Left lobe of liver (tissue), 2 donors: ENCODE measurements at places on chromosomes 3 and 15.
A peak's percentile ranks its signal among the peaks of the same experiment; 100 is the strongest.

- DNase-seq = no peak
These were observed 29.2 kb downstream of the SENP8 start for GRCh38 chr15:72147418-72147817.

GRCh38 chr15:66943456-66944095 is 121.8 kb upstream of the SMAD3 start:
- no peak for DNase-seq

DNA sequence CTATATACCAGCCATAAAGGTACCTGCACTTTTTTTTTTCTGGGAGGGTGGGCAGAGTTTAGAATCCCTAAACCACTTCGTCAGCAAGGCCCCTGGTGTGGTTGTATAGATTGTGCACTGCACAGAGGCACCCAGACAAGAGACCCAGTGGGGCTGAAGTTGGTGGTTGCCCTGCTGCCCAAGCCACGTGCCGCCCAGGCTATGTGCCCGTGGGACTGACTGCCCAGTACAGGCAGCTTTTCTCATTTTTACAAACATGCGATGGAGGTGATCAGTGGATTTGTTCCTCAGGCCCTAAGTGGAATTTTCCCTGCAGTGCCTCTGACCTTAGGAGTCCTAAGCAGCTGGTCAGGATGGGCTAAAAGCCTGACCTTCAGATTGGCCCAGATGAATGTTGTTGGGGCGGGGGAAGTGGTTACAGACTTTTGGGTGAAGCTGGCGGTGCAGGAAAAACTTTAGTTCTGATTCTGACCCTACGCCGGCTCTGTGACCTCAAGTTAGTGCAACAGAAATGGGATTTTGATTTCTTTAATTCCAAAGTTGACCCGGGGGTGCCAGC is 34.9 kb upstream of the LIMD1 start:
- DNase-seq = no peak

DNA sequence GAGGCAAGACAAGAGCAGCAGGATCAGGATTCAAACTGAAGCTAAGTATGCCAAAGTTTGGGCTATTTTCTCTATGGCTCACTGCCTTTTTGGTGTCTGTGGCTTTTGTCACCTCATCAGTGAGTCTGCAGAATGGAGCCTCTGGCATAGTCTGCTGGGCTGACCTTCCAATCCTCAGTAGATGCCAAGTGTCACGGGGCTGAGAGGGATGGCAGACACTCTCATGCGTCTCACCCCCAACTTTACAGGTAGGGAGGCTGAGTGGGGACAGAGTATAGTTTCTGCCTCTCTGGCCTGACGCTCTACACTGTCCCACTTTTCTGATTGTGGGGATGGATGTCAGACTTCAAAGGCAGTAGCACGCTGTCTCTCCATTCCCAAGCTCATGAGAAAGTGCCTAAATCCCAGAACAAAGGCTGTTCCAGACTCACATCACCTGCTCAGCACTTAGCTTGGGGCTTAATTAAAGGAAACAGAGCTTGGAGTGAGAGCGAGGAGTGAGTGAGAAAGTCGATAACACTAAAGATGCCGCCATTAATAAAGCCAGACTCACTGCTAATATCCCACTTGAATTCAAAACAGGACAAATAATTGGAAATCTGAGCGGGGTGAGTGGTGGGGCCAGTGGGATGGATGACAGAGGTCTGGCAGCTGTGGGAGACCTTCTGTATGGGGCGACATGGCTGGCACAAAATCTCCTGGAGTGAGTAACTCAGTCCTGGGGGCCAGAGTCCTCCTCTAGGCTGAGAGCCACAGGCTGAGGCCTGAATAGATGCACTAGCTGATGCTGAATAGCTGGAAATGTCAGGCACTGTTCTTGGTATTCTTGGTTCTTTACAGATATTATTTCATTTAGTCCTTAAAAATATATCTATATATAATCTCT is 78.4 kb upstream of the MRPS22 start:
- DNase-seq = peak; percentile 22

DNA sequence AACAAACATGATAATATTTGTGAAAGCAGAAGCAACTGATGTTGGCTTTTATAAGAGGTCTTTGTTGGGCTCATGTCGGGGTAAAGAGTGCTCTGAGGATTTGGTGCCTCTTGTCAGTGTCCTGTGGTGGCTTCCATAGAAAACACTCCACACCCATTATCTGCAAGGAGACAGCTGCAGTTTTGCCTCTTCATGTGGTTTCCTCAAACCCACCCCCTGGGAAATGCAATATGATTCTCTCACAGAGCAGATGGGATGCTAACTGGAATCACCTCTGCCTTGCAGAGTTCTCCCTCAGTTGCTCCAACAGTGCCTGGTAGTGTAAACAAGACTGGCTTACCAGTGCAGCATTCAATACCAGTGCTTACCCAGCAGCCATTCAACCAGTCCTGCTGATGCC is 771.4 kb upstream of the CFAP20DC start:
- no peak for DNase-seq
